Activated naive CD4-positive, alpha-beta T cell treated with anti-CD3 and anti-CD28 coated beads, Interleukin-2, amount 50 U/mL, for 16 hours (primary cell): ENCODE measurements at places on chromosomes 7 and 10.

GRCh38 chr7:38561166-38561565 is 70.0 kb downstream of the AMPH start:
- no peak for DNase-seq

- no peak for DNase-seq
Measured at GRCh38 chr7:138460176-138460648, at the start of gene TRIM24. Gene TRIM24 (plus strand): TSS chr7:138460259. CDS start chr7:138460549, 290 bp downstream.

DNA sequence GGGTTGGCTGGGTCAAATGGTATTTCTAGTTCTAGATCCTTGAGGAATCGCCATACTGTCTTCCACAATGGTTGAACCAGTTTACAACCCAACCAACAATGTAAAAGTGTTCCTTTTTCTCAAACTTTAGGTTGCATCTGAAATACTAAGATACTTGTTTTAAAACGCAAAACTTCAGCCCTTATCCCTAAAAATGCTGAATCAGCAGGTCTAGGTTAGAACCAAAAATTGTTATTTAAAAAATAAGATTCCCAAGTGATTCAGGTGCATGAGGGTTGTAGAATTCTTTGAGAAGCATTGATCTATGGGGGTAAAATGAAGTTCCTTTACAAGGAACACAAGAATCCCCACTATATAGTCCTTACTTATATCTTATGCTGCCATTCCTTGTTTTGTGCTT is 56.5 kb upstream of the BICC1 start:
- no peak for DNase-seq

- DNase-seq: peak; percentile 18
Measured at GRCh38 chr7:87599336-87599735, 1.3 kb downstream of the ABCB1 start.

GRCh38 chr7:55552320-55553023 is 19.8 kb downstream of the VOPP1 start:
- no peak for DNase-seq

GRCh38 chr7:6380310-6381095 is 67.3 kb downstream of the DAGLB start:
- no peak for DNase-seq

DNA sequence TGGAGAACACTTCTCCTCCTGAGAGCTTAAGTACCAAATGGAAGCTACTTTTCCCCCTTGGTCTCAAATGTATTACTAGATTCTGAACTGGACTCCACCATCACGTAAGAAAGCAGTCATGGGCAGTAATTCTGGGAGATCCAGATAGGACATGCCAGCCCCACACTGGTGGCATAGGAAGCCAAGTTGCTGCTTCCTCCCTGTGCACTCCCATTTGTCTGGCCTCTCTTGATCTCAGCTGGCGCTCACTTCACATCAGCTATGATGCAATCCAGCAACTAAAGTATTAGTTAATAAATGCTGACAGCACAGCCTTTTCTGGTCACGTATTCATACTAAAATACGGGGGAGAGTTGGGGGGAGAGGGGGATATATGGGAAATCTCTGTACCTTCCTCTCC is 3.4 kb upstream of the IL6 start:
- no peak for DNase-seq

- DNase-seq: no peak
Measured at GRCh38 chr10:109887243-109887642, 36.1 kb downstream of the XPNPEP1 start.

DNA sequence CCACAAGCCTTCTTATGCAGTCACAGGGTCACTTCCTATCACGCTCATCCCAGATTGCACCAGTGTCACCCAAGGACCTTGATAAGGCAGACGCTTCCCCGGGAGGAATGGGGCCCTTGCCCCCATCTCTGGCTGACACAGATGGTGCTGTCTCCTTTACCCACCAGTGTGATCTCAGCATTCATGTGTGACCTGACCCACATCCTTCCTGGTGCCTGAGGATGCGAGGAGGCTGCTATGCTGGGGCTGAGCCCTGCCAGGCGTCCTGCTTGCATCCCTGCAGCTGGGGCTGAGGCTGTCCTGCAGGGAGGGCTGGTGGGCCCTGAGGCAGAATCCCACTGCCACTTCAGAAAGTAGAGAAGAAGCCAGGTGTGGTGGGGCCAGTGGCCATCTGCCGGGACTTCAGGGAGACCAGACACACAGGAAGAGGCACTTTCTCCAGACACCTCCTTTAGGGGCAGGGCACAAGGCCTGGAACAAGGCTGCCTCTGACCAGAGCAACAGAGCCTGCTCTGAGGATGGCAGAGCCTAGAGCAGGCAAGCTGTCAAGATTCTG is 35.3 kb downstream of the RASGEF1A start:
- peak; percentile 7 for DNase-seq

DNA sequence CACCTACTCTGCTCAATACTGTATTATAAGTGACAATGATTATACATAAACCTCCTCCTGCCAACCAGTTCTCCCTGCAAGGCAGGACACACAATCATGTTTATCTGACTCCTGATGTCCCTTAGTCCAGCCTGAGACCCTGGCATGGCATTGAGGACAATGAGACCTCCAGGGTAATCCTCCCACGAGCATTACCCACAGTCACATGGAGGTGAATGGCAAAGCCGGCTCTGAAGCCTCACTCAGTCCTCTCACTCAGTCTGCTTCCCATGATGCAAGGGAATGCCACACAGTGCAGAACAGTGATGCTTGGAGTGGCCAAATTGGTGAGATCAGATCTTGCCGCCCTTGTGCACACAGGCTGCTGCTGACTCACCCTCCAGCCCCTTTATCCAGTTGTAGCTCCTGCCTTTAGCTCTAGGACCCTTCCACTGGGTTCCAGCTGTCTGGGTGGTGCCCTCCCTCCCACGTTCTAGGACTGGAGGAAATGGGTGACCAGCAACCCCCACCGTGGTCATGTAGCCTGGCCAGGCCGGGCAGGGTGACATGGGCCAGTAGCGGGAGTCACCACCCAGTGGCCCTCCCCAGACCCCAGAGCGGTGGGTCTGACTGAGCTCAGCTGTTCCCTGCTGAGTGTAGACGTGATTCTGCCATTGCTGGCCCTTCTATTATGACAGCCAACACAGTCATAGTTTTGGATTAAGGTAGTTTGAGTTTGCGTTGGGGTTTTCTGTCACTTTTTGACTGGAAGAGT is 5.5 kb upstream of the ADCY1 start:
- no peak for DNase-seq

GRCh38 chr7:42174391-42174912 is 62.6 kb downstream of the GLI3 start:
- DNase-seq: no peak

DNA sequence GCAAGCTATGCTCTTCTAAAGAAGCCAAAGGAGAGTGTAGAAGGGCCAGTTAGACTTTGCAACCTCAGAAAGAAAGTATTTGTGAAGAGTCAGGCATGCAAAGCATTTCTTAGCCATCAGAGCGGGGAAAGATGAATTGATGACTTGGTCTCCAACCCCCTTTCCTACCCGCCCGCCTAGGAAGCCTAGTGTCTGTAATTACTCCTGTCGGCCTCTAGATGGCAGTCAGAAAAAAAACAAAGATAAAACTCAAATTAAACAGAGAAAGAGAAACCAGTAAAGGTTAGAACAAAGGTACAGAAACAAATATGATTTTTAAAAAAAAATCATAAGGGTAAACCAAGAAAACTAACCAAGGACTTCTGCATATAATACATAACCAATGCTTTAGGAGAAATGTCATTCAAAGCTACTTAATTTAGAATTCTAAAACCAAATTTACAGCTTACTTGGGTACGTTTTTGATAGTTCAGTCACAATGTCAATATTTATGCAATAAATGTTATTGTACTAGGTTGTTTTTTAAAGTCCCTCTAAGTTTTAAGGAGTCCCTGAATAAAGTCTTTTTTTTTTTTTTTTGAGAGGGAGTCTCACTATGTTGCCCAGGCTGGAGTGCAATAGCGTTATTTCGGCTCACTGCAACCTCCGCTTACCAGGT is 97.6 kb downstream of the LYZL1 start:
- DNase-seq: no peak

GRCh38 chr10:90787393-90788198 is 70.2 kb downstream of the HTR7 start:
- no peak for DNase-seq

GRCh38 chr7:112296432-112296831 is 89.9 kb downstream of the ZNF277 start:
- no peak for DNase-seq
